ENCODE measurements at places on chromosomes 3 and 15. TPM values are rescaled to one million over a fixed set of nuclear protein-coding genes. Genes with fewer than 3 reads are reported as not detected.

DNA sequence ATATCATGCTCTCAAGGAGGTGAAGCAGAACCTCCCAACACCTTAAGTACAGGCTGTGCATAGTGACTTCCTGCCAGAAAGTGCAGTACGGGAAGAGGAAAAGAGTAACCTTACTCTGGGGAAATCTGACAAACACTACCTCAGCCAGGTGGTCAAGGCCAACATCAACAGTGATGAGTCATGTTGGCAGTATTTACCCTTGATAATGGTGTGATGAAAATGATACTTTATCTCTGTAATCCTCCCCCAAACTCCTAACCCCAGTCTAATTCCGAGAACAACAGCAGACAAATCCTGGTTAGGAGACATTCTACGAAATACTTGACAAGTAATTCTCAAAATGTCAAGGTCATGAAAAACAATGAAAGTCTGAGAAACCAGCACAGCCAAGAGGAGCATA, 26.5 kb downstream of the ANKDD1A start:
- no peak overlapping the region for H3K27ac ChIP-seq
- H3K27me3 ChIP-seq = no peaks in the 10 kb centered on the region
- H3K4me3 ChIP-seq = no peak overlapping the region
- H3K36me3 ChIP-seq = peaks cover 2% of the 10 kb centered on the region
- DNase-seq = no peak

DNA sequence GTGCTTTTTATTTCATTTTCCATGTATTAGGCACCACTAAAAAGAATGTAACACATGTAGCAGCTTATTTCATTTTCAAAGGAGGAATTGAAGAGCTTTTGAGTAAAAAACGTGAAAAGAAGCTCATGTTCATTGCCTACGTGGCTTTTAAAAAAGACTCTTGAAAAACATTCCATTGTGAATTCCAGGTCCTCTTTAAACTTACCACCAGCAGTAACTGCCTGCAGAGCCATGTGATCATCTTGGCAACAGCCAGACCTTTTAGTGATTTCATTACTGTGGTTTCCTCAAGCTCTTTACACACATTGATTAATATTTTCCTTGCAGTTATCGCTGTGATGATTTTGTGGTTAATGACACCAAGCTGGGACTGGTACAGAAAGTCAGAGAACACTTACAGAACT, 43.8 kb upstream of the FBXL22 start:
- H3K4me3 ChIP-seq = peak overlapping the region; percentile 54
- H3K27me3 ChIP-seq = no peaks in the 10 kb centered on the region
- H3K4me1 ChIP-seq = peaks cover 35% of the 10 kb centered on the region
- peak overlapping the region; percentile 96 for H3K27ac ChIP-seq
- peaks cover 7% of the 10 kb centered on the region for H3K36me3 ChIP-seq

DNA sequence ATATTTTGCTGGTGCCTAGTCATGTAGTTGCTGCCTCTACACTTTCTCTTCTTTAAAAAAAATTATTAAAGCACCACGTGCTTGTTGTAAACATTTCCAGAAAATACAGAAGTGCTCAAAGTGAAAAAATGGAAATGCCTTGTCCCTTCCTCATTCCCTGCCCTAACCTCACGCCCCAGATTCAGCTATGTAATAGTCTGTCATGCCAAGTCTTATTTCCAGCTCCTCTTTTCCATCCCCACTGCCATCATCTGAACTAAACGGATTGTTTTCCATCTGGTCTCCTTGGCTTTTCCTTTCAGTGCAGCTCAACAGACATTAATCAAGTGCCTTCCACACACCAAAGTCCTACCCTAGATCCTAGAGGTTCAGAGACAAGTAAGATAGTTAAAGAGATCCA, 15.5 kb downstream of the ZNF774 start:
- no peak overlapping the region for H3K4me3 ChIP-seq
- peaks cover 26% of the 10 kb centered on the region for H3K4me1 ChIP-seq
- no peaks in the 10 kb centered on the region for H3K27me3 ChIP-seq
- H3K27ac ChIP-seq = peak overlapping the region; percentile 39
- no peak for DNase-seq

DNA sequence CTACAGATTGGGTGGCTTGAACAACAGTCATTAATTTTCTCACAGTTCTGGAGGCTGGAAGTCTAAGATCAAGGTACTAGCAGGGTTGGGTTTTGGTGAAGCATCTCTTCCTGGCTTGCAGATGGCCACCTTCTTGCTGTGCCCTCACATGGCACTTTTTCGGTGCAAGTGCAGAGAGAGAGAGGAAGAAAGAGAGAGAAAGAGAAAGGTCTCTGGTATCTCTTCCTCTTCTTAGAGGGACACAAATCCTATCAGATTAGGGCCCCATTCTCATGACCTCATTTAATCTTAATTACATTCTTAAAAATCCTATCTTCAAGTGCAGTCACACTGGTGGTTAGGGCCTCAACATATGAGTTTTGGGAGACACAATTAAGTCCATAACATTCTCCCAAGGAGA, 167.1 kb downstream of the NFKBIZ start:
- H3K4me3 ChIP-seq = no peak overlapping the region
- DNase-seq = no peak
- no peaks in the 10 kb centered on the region for H3K4me1 ChIP-seq
- peaks cover 7% of the 10 kb centered on the region for H3K27me3 ChIP-seq
- H3K27ac ChIP-seq = no peak overlapping the region

Gene FETUB
- total RNA-seq = not detected

Gene PLSCR4
- 18.9 TPM for total RNA-seq

Gene TTLL3
- total RNA-seq = 31.5 TPM

Gene ISLR
- 49.6 TPM for total RNA-seq
